ENCODE measurements at places on chromosomes 7 and 10.

DNA sequence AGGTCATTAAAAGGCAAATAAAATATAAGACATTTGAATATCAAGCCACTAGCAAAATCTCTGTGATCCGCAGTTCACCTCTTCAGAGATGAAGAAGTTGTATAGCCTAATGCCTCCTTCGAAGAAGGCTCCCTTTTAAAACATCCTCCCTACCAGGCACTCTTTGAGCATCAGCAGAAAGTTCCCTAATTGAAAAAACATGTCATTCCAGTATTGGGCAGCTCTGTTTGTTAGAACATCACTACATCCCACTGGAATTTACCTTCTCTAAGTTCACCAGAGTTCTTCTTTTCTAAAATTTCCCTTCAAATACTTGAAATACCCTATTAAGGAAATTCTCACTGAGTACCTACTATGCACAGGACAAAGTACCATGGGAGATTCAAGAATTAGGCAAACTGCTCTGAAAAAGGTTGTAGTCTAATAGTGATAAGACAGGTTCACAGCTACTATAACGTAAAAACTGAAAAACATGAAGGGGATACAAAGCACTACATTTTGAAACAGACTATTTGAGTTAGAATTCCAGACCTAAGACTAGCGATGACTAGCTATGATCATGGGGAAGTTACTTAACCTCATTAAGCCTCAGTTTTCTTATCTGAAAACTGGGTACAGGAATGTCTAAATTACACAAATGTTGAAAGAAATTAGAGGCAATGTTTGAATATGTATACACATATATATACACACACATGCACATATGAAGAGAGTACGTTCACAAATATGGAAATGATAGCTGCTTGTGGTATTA lies 128.7 kb downstream of the ELAPOR2 start:
- no peak for DNase-seq

DNA sequence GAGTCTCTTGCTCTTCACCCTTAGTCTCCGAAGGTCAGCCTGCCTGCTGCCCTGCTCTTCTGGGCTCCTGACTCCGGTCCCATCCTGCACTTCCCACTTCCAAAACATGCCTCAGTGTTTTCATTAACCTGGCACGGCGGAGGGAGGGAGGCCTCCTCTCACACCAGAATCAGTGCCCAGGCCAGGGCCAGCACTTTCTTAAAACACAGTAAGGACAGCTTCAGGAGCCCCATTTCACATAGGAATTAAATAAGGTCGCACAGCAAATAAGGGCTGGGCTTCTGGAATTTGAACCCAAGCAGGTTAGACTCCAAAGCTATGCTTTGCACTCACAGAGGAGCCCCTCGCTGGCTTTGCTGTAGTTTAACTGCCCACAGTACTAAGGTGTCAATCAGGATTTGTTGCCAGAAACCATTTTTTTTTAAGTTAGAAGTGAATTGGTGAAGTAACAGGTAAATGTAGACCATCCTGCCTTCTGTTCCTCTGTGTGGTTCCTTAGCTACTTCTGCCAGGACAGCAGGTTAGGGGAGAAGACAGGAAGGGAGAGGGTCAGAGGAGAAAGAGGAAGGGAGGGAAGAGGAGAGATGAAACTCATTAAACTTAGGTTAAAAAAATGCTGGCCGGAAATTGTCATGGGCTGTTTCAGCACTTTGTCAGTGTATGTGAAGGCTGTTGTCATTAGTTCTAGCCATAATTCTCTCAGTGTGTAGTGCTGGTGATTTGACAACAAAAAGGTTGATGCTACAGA lies 1.1 kb downstream of the RASSF4 start:
- no peak for DNase-seq

- no peak for DNase-seq
Observed at GRCh38 chr7:94683066-94683465, 27.1 kb upstream of the SGCE start.

- no peak for DNase-seq
Observed at GRCh38 chr10:10533437-10533836, 484.2 kb upstream of the CELF2 start.

DNA sequence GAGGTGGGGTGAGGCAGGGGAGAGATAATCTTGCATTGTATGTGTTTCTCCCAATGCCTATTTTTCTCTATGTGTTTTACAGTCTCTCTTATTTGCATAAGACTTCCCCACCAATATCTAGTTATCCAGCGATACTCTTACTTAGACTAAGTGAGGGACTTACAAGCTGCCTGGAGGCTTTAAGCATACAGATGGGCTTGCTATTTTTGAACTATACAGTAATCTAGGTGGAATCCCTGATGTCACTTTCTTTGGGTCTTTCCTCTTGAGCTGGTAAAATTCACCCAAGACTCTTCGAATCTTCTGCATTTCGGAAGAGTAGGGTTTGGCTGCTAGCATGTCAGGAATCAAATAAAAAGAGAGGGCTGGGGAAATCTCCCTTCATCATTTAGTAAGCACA lies 76.6 kb downstream of the NDUFB2 start:
- no peak for DNase-seq

DNA sequence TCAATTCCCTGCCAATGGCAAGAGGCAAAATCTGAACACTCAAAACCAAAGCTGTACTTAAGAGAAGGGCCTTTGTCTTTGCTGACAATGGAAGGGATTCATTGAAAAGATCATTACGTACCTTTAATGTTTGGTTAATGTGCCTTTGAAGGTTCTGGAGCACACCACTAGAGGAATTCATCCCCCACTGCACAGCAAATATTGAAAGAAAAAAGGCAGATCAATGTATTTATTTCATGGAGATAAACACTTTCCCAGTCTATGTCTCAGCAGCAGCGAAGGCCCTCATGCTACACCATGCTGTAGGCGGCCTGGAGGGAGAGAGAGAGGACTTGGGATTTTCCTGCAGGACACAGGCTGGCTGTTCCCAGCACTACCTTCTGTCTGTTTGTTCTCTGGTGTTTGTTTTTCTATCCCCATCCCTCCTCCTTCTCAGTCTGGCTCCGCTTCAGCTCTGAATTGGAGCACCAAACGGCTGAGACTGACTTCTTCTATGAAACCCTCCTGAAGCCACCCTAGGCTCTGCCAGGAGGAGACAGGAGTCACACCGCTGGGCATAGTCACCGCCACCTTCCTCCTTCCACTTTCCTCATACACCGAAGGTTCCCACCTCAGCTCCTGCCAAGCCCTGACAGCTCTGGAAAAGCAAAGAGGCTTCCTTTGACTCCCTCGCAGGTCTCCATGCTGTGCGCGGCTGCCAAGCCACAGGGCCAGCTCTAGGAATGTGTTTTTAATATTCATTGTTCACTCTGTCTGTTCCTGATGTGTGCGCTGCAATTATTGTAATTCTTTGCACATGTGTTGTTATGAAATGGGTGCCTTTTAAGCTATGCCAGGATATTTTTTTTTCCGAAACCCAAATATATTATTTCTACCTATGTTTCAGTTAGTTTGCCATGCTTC lies 301.5 kb downstream of the FZD1 start:
- no peak for DNase-seq

DNA sequence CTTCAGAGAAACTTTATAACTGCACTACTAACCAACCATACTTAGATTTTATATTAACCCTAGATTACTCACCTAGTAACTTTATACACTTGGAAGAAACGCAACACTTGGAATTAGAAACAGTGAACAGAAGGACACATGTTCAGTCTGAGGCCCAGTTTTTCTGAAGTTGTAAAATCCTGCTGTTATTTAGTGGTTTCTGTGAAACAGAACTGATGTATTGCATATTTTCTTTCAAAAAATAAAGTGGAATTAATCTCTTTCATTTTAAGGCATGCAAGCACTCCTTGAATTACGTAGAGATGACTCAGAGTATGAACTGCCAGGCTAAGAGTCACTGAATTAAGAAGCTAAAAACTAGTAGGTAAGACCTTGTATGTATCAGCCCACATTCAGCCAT lies 215.8 kb downstream of the SKAP2 start:
- no peak for DNase-seq

DNA sequence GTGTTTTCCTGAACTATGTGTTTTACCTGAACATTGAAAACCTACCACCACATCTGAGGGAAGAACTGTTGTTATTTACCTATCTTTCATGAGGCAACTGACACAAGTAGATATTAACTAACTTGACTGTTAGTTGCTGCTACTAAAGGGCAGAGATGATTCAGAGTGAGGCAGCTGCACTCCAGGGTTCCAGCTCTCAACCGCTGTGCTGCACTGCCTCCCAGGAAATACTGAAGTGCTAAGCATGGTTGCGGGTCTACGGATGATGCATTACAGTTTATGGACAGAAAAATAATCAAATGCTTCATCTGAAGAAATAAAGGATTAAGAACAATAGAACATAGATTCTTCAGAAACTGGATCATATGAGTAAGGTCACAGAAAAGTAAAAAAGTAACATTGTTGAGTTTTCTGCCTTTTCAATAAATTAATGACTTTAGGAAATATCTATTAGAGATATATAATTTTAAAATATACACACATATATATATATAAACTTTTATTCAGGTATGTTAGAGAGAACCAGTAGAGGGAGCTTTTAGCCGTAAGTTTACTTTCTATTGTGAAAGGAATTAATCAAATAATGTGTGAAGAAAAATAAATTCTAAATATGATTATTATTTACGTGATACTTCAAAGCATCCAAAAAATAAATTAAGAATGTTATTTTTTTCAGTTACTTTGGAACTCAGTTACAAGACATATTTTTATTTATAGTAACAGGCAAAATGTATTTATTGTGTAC lies 620.0 kb downstream of the CNTNAP2 start:
- DNase-seq: peak; percentile 16

GRCh38 chr7:50391386-50391785 lies 58.8 kb downstream of the FIGNL1 start:
- DNase-seq: no peak

DNA sequence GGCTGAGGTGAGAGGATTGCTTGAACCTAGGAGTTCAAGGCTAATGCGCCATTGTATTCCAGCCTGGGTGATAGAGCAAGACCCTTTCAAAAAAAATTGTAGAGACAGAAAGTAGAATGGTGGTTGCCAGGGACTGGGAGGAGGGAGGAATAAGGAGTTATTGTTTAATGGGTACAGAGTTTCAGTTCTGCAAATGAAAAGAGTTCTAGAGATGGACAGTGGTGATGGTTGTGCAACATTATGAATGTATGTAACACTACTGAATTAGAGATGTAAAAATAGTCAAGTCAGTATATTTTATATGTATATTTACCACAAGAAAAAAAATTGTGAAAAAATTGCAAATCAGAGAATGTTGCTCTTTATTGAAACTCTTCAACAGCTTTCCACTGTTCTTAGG lies 266.5 kb upstream of the NPY start:
- DNase-seq: no peak

GRCh38 chr7:155541986-155542675 lies 4.2 kb downstream of the CNPY1 start:
- DNase-seq: no peak

- no peak for DNase-seq
Observed at GRCh38 chr7:67878808-67879207, 882.2 kb downstream of the TYW1 start.

DNA sequence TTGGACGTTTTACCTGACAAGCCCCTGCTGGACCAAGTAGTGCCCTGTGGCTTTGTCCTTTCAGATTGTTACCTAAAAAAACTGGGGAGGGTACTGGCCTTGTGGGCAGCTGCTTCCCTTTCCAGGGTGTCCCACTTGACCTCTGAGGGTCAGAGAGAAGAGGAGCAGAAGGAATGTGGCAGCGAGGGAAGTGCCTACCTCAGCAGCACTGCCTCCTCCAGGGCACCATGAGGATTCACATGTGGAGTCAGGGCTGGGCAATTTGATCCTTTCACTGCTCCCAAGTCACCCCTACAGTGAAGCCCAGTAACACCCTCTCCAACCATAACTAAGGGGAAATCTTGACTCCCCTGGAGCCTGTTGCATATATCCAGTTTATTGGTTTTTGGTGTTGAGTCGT lies 64.6 kb downstream of the ITGB1 start:
- DNase-seq: no peak

DNA sequence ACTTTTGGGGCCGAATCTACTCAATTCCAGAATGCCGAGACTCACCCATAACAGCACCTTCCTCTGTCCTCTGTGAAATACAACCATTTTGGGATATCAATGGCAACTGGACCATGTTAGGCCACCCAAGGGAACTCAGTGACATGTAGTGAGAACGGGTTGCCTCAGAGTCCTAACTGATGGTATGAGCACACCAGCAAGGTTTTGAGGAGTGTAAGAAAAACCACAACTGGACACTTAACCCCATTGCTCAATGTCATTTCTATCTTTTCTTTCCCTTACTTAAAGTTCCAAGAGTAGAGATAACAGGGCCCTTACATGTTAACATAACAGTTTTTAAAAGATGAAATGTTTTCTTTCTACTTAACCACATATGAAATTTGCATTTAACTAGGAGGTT lies 67.1 kb downstream of the TNS3 start:
- DNase-seq: no peak

DNA sequence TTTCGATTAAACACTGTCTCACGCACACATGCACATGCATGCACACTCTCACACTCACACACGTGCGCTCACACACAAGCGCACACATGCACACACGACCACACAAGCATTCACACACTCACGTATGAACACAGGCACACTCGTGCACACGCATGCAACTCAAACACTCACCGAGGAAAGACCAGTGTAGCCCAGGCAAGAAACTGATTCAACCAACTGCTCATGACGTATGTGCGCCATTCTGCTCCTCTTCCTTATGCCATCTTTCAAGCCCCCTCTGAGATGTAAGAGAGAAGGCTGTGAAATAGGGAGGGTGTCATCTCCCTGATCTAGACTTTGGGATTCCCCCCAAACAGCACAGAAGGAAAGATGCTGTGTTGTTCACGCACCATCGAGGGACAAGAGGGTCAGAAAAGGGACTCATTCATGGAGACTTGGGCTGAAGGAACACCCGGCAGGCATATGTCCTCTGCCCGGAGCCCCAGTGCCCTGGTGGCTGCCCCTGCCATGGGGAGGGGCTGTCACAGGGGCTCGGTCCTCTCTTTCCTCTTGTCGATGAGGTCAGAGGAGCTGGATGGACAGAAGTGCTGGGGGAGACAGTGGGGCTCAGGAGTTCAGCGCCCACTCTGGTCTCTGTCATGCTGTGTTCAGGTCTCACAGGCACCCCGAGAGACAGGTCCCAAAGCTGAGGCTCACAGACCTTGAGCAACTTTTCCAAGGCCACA lies 130.1 kb upstream of the SHH start:
- DNase-seq: no peak

- DNase-seq: no peak
Observed at GRCh38 chr7:140456551-140457051, 22.7 kb downstream of the MKRN1 start.

DNA sequence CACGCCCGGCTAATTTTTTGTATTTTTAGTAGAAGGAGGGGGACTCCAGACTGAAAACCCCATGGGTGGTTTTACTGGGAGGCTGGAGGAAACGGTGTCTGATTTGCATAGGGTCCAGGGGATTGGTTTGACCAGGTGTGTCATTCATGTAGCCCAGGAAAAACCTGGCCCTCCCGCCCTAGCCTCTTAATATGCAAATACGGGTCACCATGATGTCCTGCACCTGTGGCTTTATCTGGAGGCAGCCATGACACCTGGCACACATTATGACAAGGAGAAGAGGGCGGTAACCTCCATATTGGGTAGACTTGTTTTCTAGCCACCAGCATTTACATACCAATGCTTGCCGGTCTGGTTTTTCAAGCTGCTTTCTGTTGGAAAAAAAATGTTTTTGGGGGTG lies 68.0 kb downstream of the TRIL start:
- DNase-seq: no peak

Data from brain microvascular endothelial cell (primary cell).